ENCODE measurements at places on chromosomes 7 and 10.

- DNase-seq: no peak
These were observed 379.9 kb downstream of the SH2D4B start for GRCh38 chr10:80917636-80918035.

- DNase-seq: no peak
These were observed 70.0 kb downstream of the ALOX5 start for GRCh38 chr10:45444022-45444421.

DNA sequence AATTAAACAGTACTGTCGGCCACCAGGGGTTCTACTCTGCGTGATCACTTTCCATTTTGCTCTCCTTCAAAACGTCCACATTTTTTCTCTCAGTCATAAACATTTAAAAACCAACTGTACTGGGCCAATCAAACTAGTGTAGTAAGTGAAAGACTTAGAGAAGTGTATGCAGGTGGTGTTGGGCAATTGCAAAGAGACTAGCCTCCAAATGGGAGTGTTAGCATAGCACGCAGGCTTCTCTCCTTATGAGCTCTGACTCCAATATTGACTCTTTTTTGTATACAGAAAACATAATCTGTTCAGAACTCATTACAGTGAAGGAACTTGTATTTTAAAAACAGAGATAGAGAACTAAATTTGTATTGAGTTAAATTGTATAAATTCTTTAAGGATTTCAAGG lies 150.6 kb downstream of the SDK1 start:
- DNase-seq: no peak

DNA sequence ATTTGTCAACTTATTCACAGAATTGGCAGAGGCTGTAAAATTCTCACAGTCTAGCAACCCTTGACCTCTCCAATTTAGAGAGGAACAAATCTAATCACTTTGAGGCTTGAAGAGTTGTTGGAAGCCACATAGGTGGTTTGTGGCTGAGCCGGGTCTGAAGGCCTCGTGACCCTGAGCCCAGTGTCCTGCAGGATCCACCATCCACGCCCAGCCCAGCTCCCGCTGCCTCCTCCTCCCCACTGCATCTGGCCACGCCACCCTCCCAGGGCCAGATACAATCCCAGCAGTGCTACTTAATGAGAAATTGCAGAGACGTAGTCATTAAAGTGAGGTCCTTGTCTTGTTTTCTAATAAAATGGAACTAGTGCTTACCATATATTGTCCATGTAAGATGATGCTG lies 81.4 kb upstream of the SHH start:
- DNase-seq: no peak

- no peak for DNase-seq
These were observed 62.2 kb downstream of the NEURL1 start for GRCh38 chr10:103555712-103556111.

Data from amygdala (tissue), 56 donors.